Myocyte (in vitro differentiated cells): ENCODE measurements at places on chromosomes 16 and 17. TPM values are rescaled to one million over a fixed set of nuclear protein-coding genes. Genes with fewer than 3 reads are reported as not detected.

TGFB1I1 gene
- total RNA-seq, result 25.4 and 44.5 TPM in 2 replicates

MYH8 gene
- total RNA-seq, result 715 and 853 TPM in 2 replicates

ZFP1 gene
- total RNA-seq, result 11.1 and 12.0 TPM in 2 replicates

TTYH2 gene
- 1.4 and 8.8 TPM in 2 replicates for total RNA-seq

BRCA1 gene
- 4.9 and 5.2 TPM in 2 replicates for total RNA-seq

NPIPA8 gene
- total RNA-seq, result 1.8 TPM in 1 of 2 replicates, not detected in the other

KIF2B gene
- total RNA-seq, result not detected in 2 replicates

SLC16A11 gene
- 0.78 TPM in 1 of 2 replicates, not detected in the other for total RNA-seq

KRT14 gene
- total RNA-seq, result not detected in 2 replicates

TLE7 gene
- not detected in 2 replicates for total RNA-seq

TBC1D3I gene
- total RNA-seq, result 0.13 TPM in 1 of 2 replicates, not detected in the other

TLCD3B gene
- total RNA-seq, result 0.21 and 1.0 TPM in 2 replicates

NLRC3 gene
- total RNA-seq, result not detected in 2 replicates

TMEM235 gene
- not detected in 2 replicates for total RNA-seq

KRT27 gene
- not detected in 2 replicates for total RNA-seq

LYRM1 gene
- 54.9 and 77.8 TPM in 2 replicates for total RNA-seq

TLCD2 gene
- 1.7 and 1.8 TPM in 2 replicates for total RNA-seq

ZNRF1 gene
- 71.1 and 82.3 TPM in 2 replicates for total RNA-seq

SECTM1 gene
- 65.8 and 76.1 TPM in 2 replicates for total RNA-seq
